ENCODE measurements at places on chromosomes 3 and 15.

GRCh38 chr15:63708126-63708772 lies 111.1 kb downstream of the FBXL22 start:
- DNase-seq: no peak

DNA sequence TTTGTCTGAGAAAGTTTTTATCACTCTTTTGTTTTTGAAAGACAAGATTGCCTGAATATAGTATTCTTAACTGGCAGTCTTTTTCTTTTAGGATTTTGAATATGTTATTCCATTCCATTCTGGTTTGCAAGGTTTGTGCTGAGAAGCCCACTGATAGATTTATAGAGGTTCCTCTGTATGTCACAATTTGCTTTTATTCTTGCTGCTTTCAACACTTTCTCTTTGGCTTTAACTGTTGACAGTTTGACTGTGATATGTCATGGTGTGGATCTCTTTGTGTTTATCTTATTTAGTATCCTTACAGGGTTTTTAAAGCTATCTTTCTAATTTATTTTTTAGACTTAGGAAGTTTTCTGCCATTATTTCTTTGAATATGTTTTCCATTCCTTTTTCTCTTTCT lies 331.2 kb upstream of the ATP11B start:
- no peak for DNase-seq

- no peak for DNase-seq
These were observed 7.3 kb upstream of the HEG1 start for GRCh38 chr3:125062904-125063618.

- no peak for DNase-seq
These were observed 15.7 kb downstream of the AQR start for GRCh38 chr15:34953851-34954250.

DNA sequence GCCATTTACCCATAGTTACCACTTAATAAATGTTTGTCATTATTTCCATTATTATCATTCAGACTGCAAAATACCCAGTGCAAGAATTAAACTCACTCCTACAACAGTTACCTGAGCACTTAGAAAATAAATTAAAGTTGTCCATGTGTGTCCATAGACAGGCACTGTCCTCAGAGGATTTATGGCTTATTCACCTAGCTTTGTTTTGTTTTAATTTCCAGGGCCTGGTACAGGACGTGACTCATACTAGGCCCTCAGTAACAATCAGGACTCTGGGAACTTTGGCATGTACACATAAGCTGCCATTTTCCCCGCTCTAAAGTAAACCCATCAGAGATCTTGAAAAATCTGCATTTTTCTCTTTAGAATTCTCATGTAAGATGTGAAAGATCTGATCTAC lies 458.5 kb upstream of the ARRDC4 start:
- no peak for DNase-seq

GRCh38 chr15:93982226-93982727 lies 249.1 kb upstream of the MCTP2 start:
- peak; percentile 66 for DNase-seq

DNA sequence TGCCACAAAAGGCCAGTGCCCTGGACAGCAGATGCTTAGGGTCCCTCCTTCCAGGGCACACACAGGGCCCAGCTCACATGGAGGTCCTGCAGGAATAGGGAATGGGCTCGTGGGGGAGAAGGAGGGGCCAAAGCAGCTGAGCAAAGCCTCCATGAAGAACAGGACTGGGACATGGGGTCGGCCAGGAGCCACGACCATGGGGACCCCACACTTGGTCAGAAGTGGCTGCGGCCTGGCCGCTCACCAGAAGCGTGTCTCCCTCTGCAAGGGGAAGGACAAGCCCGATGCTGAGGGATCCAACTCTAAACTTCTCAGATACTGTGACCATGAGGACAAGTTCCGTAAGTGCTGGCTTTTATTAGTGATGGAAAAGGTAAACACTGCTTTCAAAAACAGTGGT lies 15.3 kb downstream of the RBPMS2 start:
- DNase-seq: no peak

- DNase-seq: no peak
These were observed 56.8 kb upstream of the CHD2 start for GRCh38 chr15:92843326-92843725.

DNA sequence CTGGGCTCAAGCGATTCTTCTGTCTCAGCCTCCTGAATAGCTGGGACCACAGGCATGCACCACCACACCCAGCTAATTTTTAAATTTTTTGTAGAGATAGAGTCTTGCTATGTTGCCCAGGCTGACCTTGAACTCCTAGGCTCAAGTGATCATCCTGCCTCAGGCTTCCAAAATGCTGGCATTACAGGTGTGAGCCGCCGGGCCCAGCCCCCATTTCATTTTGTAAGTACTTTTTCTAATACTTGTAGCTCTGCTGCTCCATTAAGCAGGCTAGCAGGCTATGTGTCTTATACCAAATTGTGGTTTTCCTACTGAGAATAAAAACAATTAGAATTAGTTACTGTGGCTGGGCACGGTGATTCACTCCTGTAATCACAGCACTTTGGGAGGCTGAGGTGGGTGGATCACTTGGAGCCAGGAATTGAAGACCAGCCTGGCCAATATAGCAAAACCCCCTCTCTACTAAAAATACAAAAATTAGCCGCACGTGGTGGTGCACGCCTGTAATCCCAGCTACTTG lies 22.4 kb downstream of the NIPA1 start:
- no peak for DNase-seq

DNA sequence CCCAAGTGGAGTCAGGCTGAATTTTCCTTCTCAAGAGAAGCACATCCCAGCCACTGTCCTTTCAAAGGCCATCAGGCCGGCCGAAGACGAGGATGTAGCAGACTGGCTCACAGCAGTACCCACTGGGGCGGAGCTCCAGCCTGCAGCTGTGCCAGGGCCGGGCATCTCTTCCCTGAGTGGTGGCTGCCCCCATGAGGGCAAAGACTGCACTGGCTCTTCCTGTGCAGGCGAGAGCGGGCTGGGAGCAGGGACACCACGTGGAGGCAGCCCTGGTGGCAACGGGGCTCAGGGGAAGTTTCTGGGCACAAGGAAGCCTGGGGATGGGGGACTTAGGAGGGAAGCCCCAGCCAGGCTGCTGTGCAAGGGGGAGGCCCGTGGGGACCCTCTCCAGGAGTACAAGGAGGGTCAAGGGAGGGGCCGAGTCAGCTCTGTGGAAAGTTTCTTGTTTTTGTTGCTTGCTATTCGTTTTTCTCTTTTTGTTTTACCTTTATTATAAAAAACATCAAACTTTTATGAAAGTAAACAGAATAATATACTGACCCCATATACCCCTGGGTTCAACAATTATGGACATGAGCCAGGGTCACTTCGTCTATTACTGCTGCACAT lies 66.1 kb downstream of the RPN1 start:
- peak; percentile 22 for DNase-seq

- no peak for DNase-seq
These were observed 162.2 kb upstream of the ST8SIA2 start for GRCh38 chr15:92231461-92231860.

DNA sequence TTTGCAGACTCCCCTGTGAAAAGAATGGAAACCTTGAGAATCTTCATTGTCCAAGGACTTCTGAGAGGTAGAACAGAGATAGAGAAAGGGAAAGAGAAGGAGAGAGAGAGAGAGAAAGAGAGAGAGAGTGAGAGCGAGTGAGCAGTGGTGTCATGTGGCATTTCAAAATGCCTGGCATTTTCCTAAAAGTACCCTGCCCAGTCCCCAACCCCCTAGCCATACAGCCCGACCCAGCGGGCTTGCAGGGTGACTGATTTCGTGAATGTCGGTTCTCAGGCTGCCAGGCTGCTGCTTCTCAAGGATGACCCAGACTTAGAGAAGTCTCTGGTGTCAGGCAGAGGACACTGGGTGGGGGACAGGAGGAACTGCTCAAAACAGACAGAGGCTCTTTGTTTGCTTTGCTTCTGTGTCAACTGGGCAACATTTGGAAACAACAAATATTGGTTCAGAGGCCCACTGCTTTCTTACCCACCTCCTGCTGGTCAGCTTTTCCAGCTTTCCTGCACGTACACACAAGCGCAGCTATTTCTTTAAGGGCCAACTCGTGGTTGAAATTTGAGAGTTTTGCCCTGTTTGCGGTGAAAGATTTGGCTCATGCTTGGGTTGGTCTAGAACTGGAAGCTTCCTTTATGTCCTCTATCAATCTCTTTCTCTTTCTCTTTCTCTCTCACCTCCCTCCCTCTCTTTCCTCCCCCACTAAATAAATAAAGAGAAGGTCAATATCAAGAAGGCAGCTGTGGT lies 3.7 kb upstream of the TF start:
- no peak for DNase-seq

- no peak for DNase-seq
These were observed 69.3 kb downstream of the CHRD start for GRCh38 chr3:184449161-184449515.

DNA sequence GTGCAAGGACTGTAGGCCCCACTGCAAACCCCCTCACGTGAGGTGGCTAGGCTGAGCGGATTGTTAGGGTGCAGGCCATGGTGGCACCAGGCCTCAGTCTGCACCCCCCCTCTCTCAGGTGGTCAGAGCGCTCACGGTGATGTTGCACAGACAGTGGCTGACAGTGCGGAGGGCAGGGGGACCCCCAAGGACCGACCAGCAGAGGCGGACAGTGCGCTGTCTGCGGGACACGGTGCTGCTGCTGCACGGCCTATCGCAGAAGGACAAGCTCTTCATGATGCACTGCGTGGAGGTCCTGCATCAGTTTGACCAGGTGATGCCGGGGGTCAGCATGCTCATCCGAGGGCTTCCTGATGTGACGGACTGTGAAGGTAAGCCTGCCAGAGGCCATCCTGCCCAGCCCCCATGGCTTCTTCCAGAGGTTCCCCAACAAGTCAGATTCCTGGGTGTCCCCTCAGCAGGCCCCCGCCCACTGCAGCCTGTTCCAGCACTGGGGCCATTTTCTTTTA lies 18.2 kb downstream of the ATRIP start:
- DNase-seq: no peak

DNA sequence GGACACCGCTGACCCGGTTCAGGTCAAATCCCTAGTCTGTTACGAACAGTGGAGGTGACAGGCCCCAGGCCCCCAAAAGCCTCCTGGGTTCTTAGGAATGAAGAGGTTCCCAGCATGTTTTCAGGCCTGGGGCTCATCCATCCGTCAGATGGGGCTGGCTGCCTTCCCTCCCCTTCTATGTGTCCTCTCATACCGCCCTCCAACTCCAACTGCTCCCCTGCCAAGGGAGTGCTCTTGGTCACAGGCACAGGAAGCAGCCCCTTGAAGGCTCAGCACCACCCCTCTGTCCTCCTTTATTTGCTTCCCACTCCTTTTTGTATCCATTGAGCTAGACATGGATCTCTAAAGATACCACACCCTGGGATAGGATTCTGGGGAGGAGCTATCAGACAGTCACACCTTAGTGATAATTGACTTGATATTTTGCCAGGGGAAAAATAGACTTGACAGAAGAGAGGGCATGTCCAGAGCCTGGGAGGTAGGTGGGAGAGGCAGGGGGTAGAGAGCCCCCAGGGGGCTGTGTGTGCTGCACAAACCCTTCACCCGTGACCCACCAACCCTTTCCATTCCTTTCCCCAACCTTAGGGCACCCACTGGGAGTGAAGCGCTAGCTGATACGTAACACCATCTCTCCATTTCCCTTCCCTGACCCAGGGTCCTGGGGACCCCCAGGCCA lies 10.7 kb upstream of the CSPG4 start:
- DNase-seq: no peak

GRCh38 chr3:120425572-120426250 lies 25.1 kb downstream of the FSTL1 start:
- DNase-seq: no peak

- no peak for DNase-seq
These were observed 63.9 kb upstream of the TRIM42 start for GRCh38 chr3:140614001-140614400.

- DNase-seq: peak; percentile 22
These were observed 322.8 kb downstream of the ZNF621 start for GRCh38 chr3:40847551-40847992.

GRCh38 chr3:149216193-149216869 lies 5.3 kb downstream of the CP start:
- DNase-seq: no peak

DNA sequence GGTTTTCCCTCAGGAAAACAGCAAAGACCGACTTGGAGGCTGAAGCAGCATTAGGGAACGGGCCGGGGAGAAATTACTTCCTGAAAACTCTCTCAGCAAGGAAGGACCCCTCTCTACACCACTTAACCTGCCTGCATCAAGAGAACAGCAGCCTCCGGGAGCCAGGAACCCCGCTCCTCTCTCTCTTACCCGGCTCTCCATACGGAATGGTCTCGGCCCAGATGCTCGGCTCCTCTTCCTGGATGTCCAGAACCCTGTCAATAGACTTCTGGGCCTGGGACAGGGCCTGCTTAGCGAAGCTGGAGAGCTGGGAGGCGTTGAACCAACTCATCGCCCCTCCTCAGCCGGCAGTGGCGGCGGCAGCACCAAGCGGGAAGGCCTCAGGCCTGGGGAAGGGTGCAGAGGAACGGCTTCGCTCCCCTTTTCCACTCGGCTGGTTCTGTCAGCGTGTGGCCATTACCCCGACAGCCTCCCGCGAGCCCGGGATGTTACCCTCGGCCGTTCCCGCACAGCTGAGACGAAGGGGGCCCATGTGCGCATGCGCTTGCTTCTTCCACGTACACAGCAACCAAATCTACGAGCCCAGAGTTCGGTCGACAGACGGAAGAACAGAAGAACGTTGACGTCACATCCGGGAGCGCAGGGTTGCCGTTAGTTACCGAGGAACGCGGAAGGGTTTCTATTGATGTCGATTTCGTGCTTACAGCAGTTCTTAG lies at the start of gene TMF1:
TMF1 (minus strand) TSS at position 578 of the 716 bp plus-strand sequence; CDS start at position 331, 247 bp downstream.
- DNase-seq: peak; percentile 99

DNA sequence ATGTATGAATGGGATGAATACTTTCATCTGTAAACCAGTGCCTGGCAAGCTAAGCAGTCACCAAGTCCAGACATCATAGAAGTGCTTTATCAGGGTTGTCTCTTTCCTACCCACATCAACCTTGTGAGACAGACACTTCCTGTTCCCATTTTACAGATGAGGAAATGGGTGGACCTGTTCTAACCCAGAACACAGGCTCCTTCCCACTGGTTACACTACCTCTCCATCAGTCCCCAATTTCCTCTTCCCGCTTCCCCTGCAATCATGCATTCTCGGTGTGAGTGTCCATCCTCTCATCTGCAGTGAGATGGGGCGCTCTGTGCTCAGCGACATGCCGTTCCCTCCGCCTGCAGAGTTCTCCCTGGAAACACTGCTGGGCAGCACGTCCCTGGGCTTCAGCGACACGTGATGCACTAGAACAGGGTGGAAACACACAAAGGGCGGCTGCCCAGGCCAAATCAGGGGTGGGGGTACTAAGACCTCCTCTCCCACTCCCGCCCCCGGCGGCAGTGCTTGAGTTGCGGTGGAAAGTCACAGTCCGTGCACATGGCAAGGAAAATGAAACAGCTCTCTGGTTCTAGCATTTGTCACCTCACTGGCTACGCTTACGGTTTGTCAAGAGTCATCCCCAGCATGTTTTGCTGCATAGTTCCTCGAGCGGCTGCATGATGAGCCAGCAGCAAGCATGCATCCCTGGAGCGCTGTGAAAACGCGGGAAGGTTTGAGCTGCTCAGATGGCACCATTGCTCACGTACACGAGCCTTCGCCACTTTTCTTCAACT lies 201.1 kb downstream of the ADAMTS17 start:
- no peak for DNase-seq

- no peak for DNase-seq
These were observed 23.7 kb downstream of the PHLDB2 start for GRCh38 chr3:111882799-111883198.

Measured in tibial nerve (tissue), 4 donors.